Dermis lymphatic vessel endothelial cell (primary cell): ENCODE measurements at places on chromosomes 1 and 21. TPM values are rescaled to one million over a fixed set of nuclear protein-coding genes. Genes with fewer than 3 reads are reported as not detected.

ZFYVE9 gene
- total RNA-seq: 33.4 and 36.2 TPM in 2 replicates

ATPAF1 gene
- 26.2 and 26.9 TPM in 2 replicates for total RNA-seq

GSTM2 gene
- total RNA-seq: 1.2 and 1.7 TPM in 2 replicates

ZNF644 gene
- 48.5 and 61.2 TPM in 2 replicates for total RNA-seq

AK2 gene
- 69.0 and 74.4 TPM in 2 replicates for total RNA-seq

ABCA4 gene
- total RNA-seq: 35.5 and 345 TPM in 2 replicates

LEMD1 gene
- total RNA-seq: not detected in 2 replicates

KCNQ4 gene
- not detected in 2 replicates for total RNA-seq

RXRG gene
- not detected in 2 replicates for total RNA-seq

C1orf52 gene
- 8.3 and 20.2 TPM in 2 replicates for total RNA-seq

DDR2 gene
- 7.6 and 10.0 TPM in 2 replicates for total RNA-seq

RRP15 gene
- total RNA-seq: 4.0 and 5.3 TPM in 2 replicates

NOTCH2 gene
- 6.7 and 24.2 TPM in 2 replicates for total RNA-seq

C4BPB gene
- total RNA-seq: 0.65 and 0.69 TPM in 2 replicates

DSTYK gene
- 12.6 and 14.4 TPM in 2 replicates for total RNA-seq

S100A9 gene
- not detected in 2 replicates for total RNA-seq

TGFBR3 gene
- 16.7 and 21.0 TPM in 2 replicates for total RNA-seq

ZBTB21 gene
- total RNA-seq: 3.5 and 3.7 TPM in 2 replicates

LINGO4 gene
- not detected in 2 replicates for total RNA-seq

HES3 gene
- not detected in 2 replicates for total RNA-seq

DNAJC28 gene
- total RNA-seq: 1.6 and 1.8 TPM in 2 replicates

ANXA9 gene
- total RNA-seq: not detected in 2 replicates

LCE1B gene
- not detected in 2 replicates for total RNA-seq

NR5A2 gene
- 1.8 and 2.5 TPM in 2 replicates for total RNA-seq

LMOD1 gene
- 0.11 TPM in 1 of 2 replicates, not detected in the other for total RNA-seq

PKN2 gene
- 22.5 and 26.7 TPM in 2 replicates for total RNA-seq

CFAP107 gene
- total RNA-seq: under 0.01 TPM in 1 of 2 replicates, not detected in the other

MYOC gene
- not detected in 2 replicates for total RNA-seq

B3GALT5 gene
- total RNA-seq: not detected in 2 replicates

STUM gene
- 0.09 and 0.33 TPM in 2 replicates for total RNA-seq

GJA4 gene
- total RNA-seq: 19.8 and 207 TPM in 2 replicates

NBPF3 gene
- 5.0 and 9.2 TPM in 2 replicates for total RNA-seq

NUCKS1 gene
- total RNA-seq: 101 and 117 TPM in 2 replicates

VASH2 gene
- total RNA-seq: under 0.01 and 0.17 TPM in 2 replicates

CYP4Z1 gene
- not detected in 2 replicates for total RNA-seq

PDPN gene
- 48.9 and 62.9 TPM in 2 replicates for total RNA-seq

LENEP gene
- total RNA-seq: 0.43 TPM in 1 of 2 replicates, not detected in the other

RSPO1 gene
- not detected in 2 replicates for total RNA-seq

AADACL4 gene
- total RNA-seq: not detected in 2 replicates

PCP4 gene
- total RNA-seq: not detected in 2 replicates
